ENCODE measurements at places on chromosomes 3 and 15.
A peak's percentile ranks its signal among the peaks of the same experiment; 100 is the strongest.

- no peak for DNase-seq
These were observed 29.3 kb downstream of the BTD start for GRCh38 chr3:15630646-15631350.

- DNase-seq, result no peak
These were observed 30.4 kb upstream of the TMCO5A start for GRCh38 chr15:37903919-37904625.

- no peak for DNase-seq
These were observed 381.4 kb downstream of the CNTN3 start for GRCh38 chr3:74233091-74233490.

DNA sequence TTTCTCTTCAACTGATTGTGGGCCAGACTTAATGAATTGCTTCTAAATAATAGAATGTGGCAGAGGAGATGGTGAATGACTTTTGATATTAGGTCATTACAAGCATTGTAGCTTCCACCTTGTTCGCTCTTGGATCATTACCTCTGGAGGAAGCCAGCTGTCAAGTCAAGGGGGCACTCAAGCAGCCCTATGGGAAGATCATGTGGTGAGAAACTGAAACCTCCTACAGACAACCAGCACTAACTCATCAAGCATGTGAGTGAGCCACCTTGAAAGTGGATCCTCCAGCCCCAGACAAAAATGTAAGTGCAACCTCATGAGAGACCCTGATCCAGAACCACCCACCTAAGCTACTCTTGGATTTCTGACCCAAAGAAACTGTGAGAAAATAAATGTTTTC is 109.8 kb upstream of the TBC1D5 start:
- DNase-seq, result no peak

GRCh38 chr3:157610876-157611535 is 107.8 kb upstream of the VEPH1 start:
- no peak for DNase-seq

GRCh38 chr3:15097891-15098290 is 1.1 kb downstream of the RBSN start:
- DNase-seq, result no peak

- DNase-seq, result no peak
These were observed 24.3 kb downstream of the H1-8 start for GRCh38 chr3:129567176-129567705.

GRCh38 chr3:194070634-194071409 is 65.1 kb upstream of the HES1 start:
- no peak for DNase-seq

GRCh38 chr3:35383719-35384555 is 255.4 kb upstream of the ARPP21 start:
- DNase-seq, result peak; percentile 70

DNA sequence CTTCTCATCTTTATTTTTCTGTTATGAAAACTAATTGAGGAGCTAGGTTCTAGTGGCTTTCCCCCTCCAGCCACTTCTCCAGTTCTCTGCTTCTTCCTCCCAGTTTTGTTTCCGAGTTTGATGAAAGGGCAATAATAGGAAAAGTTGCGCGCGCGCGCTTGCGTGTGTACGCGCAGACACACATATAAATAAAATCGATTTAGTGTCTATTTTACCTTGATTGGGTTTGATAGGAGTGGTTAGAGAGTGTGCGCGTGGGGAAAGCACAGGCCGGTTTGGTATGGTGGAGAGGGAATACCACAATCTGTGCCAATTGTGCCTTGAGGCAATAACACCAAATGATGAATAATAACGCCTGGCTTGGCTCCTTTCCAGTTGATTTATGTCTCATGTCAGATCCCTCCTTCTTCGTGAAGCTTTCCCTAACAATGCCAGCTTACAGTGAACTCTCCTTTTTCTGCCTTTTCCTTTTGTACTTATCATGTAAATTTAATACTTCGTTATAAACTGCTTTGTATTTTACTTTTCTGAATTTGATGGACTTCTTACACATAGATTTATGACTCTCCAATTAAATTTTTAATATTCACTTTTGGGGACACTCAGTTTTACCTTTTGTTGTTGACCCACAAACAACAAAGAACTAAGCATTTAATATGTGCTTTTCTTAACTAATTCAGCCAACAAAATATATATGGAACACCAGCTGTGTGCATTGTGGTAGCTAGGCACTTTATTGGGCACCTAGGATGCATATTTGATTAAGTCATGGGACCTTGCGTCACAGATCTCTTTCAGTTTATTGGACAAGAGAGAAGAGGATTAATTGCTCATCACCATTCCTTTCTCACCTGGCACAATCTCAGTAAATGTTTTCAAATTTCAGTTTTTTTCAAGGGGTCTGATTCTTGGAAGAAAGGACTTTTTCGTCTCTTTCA is 1.7 kb downstream of the TIPARP start:
- DNase-seq, result no peak

DNA sequence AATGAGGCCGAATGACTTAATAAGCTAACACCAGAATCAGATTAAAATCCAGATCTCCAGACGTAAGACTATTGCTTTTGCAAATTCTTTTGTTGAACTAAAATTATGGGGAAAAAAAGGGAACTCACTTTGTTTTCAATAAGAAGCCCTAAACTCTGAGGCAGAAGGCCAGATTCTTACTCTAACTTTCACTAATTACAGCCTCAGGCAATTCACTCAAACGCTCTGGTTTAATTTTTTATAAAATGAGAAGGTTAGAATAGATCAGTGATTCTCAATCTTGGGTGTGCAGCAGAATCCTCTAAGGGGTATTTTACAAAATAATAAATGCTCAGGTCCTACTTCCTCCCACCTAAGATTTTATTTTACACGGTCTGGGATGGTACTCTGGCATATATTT is 38.1 kb downstream of the C3orf70 start:
- DNase-seq, result no peak

DNA sequence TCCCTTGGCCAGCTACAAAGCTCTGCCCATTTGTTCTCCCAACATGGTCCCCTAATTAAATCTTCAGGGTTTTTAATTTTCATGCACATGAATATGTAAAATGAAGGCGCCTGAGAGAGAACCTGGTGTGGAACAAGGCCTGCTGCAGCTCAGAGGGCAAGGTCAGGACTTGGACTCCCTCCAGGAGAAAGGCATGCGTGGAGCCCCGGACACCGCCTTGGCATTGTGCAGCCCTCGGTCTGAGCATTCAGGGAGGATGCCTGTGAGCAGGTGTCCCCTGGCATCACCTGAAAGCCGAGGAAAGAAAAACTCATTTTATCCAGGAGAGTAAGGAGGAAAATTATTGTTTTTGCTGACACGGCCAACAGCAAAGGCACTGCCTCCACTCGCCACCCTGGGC is 33.8 kb upstream of the EPHB1 start:
- no peak for DNase-seq

DNA sequence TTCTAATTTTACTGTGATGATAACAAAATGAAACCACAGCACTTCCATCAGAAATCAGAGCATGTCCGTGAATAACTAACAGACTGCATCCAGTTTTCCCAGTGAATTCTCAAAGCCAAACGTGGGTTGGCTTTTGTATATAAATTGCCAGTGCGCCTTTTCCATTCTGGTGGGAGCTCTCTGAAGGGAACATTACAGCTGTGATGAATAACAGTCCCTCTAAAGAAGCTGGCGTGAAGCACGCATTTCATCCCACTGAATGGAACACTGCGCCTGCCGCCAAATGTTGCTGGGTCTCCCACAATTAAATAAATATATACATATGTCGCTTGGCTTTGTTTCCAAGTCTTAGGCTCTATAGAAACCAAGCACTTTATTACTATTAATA is 113.0 kb upstream of the PFN2 start:
- DNase-seq, result no peak

- DNase-seq, result no peak
These were observed 253.7 kb downstream of the ROBO1 start for GRCh38 chr3:79514069-79514468.

DNA sequence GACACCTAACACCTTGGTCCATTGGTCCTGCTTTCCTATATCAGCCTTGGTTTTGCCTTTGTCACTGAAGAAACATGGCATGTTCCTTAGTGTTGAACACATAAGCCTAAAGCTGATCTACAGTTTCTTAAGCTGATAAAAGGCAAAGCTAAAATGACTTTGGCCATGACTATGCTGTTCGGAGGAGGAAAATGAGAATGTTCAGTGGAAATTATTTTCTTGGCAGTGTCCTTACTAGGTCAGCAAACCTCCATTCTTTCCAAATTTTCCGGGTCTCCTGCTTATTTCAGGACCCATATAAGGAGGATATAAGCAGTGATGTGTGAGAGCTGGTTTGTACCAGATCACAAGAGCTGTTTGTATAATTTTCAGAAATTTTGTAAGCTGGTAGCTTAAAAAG is 832.9 kb upstream of the CFAP20DC start:
- no peak for DNase-seq

DNA sequence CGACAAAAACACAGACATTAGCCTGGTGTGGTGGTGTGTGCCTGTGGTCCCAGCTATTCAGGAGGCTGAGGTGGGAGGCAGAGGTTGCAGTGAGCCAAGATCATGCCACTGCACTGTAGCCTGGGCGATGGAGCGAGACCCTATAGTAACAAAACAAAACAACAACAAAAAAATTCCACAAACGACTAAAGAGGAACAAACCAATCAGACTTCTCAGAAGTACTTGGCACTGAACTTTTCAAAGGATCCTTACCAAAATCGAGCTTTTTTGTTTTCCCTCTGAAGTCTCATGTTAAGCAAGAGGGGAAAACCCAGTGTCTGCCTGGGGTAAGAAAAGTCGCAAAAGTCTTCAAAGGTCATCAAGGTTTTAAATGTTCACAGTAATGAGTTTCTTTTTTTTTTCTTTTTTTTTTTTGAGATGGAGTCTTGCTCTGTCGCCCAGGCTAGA is 30.1 kb upstream of the TFRC start:
- DNase-seq, result no peak

DNA sequence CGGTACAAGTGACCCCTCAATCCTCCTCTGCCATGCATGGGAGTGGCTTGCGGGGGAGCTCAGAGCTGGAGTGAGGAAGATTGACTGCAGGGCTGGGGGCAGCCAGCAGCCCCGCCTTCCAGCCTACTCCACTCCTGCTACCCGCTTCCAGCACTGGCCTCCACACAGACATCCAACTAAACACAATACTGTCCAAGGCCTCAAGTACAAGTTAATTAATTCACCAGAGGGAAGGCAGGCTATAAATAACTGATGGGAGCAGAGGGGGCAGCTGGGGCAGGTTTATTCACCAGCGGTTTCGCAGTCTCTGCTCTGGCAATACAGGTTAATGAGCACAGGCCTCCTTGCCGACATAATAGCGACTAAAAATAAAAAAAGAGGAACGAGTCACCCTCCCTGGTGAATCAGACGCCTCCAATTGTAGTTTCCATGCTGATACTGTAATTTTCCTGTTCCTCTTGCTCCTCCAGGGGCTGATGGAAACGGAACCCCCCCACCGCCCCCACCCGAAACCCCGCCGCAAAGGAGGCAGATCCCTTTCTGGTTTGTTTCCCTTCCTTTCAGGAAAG is 166.4 kb upstream of the TLE3 start:
- no peak for DNase-seq

- no peak for DNase-seq
These were observed 1.6 kb upstream of the TOPAZ1 start for GRCh38 chr3:44240061-44240460.
